ENCODE measurements at places on chromosomes 7 and 10. TPM values are rescaled to one million over a fixed set of nuclear protein-coding genes. Genes with fewer than 3 reads are reported as not detected.

Gene SLC18A2
- 0.35 TPM for total RNA-seq

Gene ZDHHC16
- 23.4 TPM for total RNA-seq

Gene PDE6C
- not detected for total RNA-seq

Gene SCART1
- 12.1 TPM for total RNA-seq

GRCh38 chr10:90958781-90959180 is 37.9 kb upstream of the ANKRD1 start:
- H3K4me1 ChIP-seq, result peaks cover 31% of the 10 kb centered on the region
- no peaks in the 10 kb centered on the region for H3K27me3 ChIP-seq
- H3K36me3 ChIP-seq, result no peaks in the 10 kb centered on the region
- no peak overlapping the region for H3K27ac ChIP-seq
- no peak for DNase-seq

DNA sequence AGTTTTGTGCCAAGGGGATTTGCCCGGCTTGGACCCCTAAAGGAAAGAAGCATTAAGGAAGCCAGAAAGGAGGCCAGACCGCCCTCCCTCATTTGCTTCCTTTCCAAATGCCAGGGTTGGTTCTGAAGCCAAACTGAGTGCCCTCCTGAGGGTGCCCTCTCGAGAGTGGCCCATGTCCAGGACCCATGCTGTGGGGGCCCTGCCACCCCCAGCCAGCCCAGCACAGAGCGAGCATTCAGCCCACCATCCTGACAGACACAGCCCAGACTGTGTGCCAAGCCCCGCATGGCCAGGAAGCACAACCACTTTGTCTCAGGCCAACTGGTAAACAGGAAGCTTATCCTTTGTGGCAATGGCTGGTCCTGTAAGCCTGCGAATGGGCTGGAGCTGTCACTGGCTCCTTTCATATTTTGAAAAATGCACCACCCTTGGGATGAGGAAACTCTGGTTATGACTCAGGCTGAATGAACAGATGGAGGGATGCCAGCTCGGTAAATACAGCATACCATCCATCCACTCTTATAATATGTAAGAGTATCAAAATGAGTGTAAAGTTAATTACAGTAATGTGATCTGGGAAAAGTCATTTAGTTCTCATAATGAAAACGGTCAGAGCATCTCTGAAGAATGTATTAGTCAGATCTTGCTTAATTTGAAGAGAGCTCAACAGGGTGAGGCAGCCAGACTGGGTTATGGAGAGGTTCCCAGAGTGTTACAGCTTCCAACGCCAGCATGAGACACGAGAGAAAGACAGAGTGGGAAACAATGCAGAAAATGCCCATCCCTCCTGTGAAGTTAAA is 65.0 kb downstream of the STK17A start:
- H3K27ac ChIP-seq, result peak overlapping the region; percentile 96
- H3K4me3 ChIP-seq, result peak overlapping the region; percentile 61
- no peaks in the 10 kb centered on the region for H3K27me3 ChIP-seq
- peak; percentile 69 for DNase-seq
- H3K4me1 ChIP-seq, result peaks cover 83% of the 10 kb centered on the region
- H3K36me3 ChIP-seq, result peaks cover 2% of the 10 kb centered on the region

- DNase-seq, result no peak
- no peak overlapping the region for H3K4me3 ChIP-seq
These were observed 10.2 kb upstream of the ADCY1 start for GRCh38 chr7:45563941-45564461.

DNA sequence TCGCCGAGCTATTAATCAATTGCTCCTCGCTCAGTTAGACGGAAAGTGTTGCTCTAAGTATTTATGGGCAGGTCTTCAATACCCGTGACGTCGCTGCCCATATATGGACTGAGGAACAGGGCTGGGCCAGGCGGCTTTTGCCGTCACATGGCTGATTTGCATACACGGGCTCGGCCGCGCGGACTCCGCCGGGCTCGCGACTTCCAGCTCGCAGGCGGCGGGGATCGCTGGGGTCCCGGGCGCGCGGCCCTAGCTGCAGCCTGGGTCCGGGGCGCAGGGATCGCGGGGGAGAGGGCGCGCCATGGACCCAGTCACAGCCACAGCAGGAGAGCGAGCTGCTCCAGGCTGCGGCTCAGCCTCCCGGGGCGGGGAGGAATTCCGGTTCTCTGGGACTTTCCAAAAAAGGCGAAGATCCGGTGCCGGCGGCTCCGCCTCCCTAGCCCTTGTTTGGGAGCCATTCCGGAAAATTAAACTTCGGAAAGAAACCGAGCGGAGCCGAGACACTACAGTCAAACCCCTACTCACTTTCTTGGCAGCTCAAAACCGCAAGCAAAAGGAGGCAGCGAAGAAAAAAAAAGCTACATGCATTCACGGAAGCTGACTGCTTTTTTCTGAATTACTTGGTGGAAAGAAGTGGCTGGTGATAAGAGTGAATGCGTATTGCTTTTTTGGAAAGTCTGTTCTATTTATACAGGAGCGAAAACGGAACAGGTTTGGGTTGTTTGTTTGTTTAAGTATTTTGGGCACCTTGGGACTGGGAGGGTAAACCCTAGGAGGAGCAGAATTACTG is at the start of gene EGR2:
TSS of gene EGR2 (minus strand) at position 36 of the 790 bp plus-strand sequence. CDS start 337 bp downstream, outside the sequence.
- H3K4me1 ChIP-seq, result peaks cover 20% of the 10 kb centered on the region
- peak within 1 kb of the TSS; percentile 95 for H3K4me3 ChIP-seq
- H3K36me3 ChIP-seq, result no peaks in the 10 kb centered on the region
- H3K27me3 ChIP-seq, result no peaks in the 10 kb centered on the region

DNA sequence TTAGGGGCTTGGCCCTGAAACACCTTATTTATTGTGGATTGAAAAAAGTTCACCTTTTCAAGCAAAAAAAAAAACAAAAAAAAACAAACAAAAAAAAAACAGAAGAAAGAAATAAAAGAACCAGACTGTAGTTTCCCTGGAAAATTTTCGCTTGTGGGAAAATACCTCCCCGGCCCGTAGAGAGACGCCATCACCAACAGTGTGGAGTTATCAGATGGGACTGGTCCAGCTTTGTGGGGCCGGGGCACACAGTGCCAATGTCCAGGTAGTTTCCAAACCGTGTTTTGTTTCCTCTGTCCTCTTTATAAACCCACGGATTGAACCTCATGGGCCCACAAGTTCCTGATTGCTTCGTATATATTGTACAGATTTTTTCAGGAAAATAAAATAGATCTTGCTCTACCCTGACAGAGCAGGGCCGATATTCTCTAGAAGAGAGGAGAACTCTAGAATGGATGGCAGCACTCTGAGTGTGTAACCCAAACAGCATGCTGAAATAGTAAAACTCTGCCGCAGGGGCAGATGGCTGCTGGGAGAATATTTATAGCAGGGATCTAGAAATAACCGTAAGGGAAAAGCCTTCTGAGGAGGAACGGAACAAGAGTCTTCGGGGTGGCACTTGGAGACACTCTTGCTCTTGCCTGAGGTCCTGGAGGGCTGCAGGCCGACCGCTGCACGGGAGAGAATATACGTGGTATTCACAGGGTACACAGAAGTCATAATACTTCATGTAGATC is 241.0 kb downstream of the FRMD4A start:
- no peak overlapping the region for H3K27ac ChIP-seq
- no peaks in the 10 kb centered on the region for H3K4me1 ChIP-seq
- H3K36me3 ChIP-seq, result no peaks in the 10 kb centered on the region

DNA sequence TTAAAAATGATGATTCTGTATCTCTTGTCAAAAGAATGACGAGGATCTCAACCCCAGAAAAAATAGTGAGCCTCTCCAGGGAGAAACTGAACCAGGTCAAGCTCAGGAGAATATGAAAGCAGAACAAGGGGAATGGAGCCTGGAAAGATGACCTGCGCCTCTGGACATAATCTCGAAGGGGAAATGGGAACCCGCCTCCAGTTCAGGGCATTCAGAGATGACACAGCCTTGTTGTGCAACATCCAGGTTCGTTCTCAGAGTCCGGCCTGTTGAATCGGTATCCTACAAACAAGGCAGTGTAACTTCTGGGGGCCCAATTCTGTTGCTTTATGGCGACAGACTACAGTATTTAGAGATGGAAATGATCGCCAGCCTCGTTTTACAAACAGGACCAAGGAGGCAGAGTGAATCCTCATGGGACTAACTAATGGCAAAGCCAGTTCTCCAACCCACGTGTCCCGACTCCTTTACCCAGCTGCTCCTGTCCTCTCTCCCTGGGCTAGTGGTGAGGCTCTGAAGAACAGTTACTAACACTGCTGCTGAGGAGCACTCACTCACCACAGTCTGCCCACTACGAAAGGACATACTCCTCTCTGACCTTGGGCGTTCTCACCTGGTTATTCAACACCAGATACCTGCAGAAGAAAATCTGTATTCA is 67.6 kb downstream of the JAZF1 start:
- no peaks in the 10 kb centered on the region for H3K36me3 ChIP-seq
- no peak for DNase-seq
- no peak overlapping the region for H3K4me3 ChIP-seq

DNA sequence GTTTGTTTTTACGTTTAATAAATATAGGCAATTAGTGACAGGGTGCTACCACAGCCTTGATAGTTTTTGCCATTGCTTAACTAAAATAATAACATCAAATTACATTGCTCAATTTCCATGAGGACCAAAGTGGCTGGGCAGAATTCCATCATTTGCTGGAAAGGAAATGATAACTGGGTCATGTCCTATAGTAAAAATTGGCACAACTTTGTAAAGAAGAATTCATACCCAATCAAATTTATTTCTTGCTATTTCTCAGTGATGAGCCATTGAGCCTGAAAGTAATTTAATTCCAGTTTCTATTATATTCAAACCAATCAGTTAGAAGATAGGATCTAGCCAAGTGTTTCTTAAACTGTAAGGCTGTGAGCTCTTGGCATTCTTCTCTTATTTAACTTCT is 102.2 kb upstream of the CTTNBP2 start:
- no peak overlapping the region for H3K4me3 ChIP-seq
- no peak for DNase-seq
- no peaks in the 10 kb centered on the region for H3K36me3 ChIP-seq
- H3K4me1 ChIP-seq, result peaks cover 7% of the 10 kb centered on the region
- H3K27ac ChIP-seq, result no peak overlapping the region

DNA sequence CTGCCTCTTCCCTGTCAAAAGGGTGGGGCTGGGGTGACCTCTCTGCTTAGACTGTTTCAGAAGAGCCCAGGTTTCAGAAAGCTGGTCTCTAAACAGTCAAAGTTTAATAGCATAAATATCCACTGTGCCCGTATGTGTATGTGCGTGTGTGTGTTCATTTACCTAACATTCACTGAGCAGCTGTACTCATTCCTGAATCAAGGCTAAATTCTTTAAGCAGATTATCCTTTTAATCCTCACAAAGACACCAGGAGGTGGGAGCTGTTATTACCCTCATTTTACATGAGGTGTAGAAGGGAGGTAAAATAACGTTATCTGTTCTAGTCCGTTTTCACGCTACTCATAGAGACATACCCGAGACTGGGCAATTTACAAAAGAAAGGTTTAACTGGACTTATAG is 72.2 kb downstream of the RSU1 start:
- H3K4me1 ChIP-seq, result no peaks in the 10 kb centered on the region
- H3K4me3 ChIP-seq, result no peak overlapping the region
- H3K36me3 ChIP-seq, result no peaks in the 10 kb centered on the region
- no peak for DNase-seq

- DNase-seq, result no peak
- no peaks in the 10 kb centered on the region for H3K36me3 ChIP-seq
- no peak overlapping the region for H3K27ac ChIP-seq
- H3K4me3 ChIP-seq, result no peak overlapping the region
- H3K4me1 ChIP-seq, result no peaks in the 10 kb centered on the region
These were observed 595.4 kb upstream of the GHITM start for GRCh38 chr10:83543691-83544462.

- H3K27ac ChIP-seq, result peak overlapping the region; percentile 84
- H3K4me1 ChIP-seq, result peaks cover 77% of the 10 kb centered on the region
- H3K4me3 ChIP-seq, result peak overlapping the region; percentile 39
- no peak for DNase-seq
- no peaks in the 10 kb centered on the region for H3K27me3 ChIP-seq
- no peaks in the 10 kb centered on the region for H3K36me3 ChIP-seq
These were observed 45.1 kb downstream of the BPGM start for GRCh38 chr7:134691546-134692343.

- H3K27ac ChIP-seq, result peak overlapping the region; percentile 74
- no peaks in the 10 kb centered on the region for H3K36me3 ChIP-seq
- peaks cover 14% of the 10 kb centered on the region for H3K4me1 ChIP-seq
- H3K4me3 ChIP-seq, result peak overlapping the region; percentile 90
- no peak for DNase-seq
These were observed 3.1 kb upstream of the ANTXRL start for GRCh38 chr10:46283580-46284285.

DNA sequence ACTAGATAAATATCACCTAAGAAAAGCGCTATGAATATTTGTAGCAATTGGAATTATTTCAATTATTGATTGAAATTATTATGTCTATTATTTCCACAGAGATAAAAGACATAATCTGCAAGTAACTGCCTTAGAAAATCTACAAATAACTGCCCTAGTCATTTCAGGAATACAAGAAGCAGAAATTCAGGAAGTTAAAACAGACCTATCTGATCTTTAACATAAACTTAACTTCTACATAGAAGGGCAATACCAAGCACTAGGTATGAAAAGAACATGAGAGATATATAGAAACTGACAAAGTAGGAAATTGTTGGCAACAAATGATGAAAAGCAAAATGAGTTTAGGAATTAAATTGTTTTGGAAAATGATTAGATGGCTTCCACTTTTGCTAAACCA is 31.8 kb upstream of the AKR1B10 start:
- H3K27ac ChIP-seq, result no peak overlapping the region
- H3K4me3 ChIP-seq, result no peak overlapping the region
- H3K27me3 ChIP-seq, result no peaks in the 10 kb centered on the region

DNA sequence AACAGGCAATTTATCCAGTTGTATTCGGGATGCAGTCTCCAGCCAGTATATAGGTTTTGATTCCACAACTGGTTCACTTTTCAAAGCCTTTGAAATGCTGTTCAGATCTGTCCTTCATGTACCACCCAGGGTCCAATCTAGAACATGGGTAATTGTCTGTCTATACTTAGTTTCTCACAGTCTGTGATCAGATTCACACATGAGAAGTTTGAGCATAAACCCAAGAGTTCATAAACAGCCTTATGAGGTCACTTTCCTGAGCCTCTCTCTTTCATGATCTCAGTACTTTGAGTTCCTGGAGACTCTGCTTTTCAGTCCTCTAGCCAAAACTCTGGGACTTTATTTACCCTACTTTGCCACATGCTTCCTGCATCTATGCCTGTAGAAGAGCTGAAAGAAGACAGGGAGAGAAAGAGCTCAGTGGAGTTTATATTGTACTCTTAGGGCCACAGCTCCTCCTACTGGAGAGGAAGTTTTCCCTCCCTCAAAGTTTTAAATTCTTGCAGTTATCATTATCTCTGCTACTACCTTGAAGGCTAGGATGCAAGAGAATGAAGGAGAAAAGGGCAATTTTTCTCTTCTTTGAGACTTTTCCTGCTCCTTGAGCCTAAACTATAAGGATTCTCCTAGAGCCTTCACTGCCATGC is 172.0 kb downstream of the ZEB1 start:
- H3K4me3 ChIP-seq, result no peak overlapping the region
- no peaks in the 10 kb centered on the region for H3K4me1 ChIP-seq

DNA sequence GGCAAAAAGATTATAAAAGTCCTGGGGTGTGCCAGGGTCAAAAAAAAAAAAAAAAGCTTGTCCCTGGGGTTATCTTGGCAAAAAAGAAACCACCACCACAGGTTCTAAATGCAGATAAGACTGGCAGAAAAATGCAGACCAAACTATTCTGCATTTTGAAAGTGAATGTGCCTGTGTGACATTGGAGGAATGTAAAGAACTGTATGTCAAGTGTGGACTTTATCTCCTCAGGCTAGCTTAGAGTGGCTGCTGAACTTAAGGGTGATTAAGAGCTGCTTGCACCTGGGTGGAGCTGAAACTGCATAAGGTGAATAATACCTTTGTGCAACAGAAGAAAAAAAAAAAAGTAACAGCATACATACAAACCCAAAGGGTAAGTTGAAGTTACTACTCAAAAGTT is 1.3 kb upstream of the NAPEPLD start:
- DNase-seq, result no peak
- H3K4me1 ChIP-seq, result peaks cover 3% of the 10 kb centered on the region
- no peak overlapping the region for H3K4me3 ChIP-seq
- no peaks in the 10 kb centered on the region for H3K27me3 ChIP-seq
- H3K36me3 ChIP-seq, result no peaks in the 10 kb centered on the region

All from thoracic aorta (tissue), 2 donors.